ENCODE measurements at places on chromosomes 6 and 20.

DNA sequence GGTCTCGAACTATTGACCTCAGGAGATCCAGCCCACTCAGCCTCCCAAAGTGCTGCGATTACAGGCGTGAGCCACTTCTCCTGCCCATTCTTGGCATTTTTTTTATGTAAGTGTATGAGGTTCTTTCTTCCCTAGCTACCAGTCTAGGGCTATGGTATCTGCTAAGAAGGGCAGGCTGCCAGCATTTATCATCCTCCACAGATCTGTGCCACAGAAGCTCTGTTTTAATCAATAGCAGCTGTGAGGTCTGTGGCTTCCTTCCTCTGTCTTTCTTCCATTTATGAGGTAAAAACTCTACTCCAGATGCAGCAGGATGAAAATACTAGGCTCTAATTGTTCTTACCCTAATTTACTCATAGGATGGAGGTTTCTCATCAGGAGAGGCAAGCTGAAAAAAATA lies 1382.4 kb upstream of the ADGRB3 start:
- DNase-seq: no peak

DNA sequence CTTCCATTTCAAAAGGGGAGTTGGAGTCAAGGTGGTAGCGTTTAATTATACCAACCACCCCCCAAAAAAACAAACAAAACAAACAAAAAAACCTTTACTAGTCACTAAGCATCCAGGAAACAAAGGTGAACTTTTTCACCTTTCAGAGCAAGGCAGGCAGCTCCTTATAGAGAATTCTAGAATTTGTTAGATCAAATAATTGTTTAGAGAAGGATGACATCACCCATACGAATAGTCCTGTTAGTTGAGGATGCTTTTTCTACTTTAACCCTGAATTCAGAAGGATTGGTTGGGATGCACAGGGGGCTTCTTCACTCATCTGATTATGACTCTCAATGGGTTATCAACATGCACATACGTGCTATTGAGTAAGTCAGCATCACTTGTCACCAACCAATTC lies 44.3 kb downstream of the GNAS start:
- DNase-seq: no peak

- peak; percentile 77 for DNase-seq
These were observed 15.9 kb downstream of the NDUFAF5 start for GRCh38 chr20:13800728-13801134.

DNA sequence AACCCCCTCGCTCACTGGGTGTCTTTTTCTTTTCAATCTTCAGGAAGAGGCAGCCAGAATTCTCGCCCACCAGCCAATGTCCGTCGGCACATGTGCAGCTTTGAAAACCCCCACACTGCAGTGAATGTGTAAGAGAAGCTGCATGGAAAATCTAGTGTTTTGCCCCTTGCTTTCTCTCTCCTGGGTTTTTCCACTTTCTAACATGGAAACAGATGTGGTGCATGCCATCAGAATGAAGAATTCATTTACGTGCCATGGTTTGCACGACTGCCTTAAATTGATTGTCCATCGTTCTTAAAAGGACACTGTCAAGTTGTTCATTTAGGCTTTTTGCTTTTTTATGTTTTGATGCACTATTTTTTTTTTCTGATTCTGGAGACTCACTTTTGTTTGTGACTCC lies 117.1 kb upstream of the RAB32 start:
- no peak for DNase-seq

- peak; percentile 65 for DNase-seq
These were observed 6.1 kb downstream of the UBD start for GRCh38 chr6:29553268-29554057.

GRCh38 chr6:158322400-158322723 lies 10.1 kb downstream of the TULP4 start:
- DNase-seq: no peak

DNA sequence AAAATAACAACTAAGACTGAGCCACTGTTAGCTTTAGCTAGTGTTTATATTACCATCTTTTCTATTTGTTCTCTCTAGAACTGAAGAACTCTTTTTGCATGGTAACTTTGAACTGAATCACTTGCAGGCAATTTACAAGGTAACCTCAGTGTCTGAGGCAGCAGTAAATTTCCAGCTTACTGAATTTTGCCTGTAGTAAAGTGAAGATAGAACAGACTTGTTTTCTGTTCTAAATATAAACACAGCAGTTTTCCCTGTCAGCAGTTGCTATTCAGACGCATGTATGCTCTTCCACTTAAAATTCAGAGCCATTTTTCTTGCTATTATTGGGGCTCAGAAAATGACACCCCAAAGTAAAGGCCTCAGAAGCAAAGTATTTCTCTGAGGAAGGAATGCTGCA lies 974.0 kb upstream of the GJE1 start:
- no peak for DNase-seq

DNA sequence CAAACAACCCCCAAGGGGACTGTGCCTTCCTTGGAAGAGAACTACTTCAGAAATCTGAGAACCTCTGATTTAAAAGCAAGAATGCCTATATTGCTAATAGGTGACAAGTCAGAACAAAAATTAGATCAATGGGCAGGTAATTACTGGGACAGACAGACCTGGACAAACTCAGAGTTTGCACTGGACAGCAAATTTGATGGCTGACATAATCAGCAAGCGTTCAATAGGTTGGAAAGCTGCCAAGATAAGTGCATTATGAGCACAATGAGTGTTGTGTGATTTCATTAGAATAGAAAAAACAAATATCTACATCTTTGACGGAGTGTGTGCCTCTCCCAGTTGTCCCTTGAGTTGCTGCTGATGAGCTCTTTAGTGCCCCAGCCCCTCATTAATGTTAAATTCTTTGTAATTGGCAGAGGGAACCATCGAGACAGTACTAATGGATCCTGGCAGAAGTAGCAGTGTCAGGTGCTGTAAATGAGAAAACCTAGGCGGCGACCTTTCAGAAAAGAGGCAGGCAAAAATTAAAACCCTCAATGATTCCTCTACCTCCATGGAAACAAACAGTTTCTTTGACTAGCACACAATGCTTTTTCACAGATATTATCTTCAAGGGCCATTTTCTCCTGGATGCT lies 116.5 kb upstream of the COL21A1 start:
- peak; percentile 33 for DNase-seq

GRCh38 chr20:5212907-5213487 lies 86.2 kb downstream of the CDS2 start:
- DNase-seq: no peak

DNA sequence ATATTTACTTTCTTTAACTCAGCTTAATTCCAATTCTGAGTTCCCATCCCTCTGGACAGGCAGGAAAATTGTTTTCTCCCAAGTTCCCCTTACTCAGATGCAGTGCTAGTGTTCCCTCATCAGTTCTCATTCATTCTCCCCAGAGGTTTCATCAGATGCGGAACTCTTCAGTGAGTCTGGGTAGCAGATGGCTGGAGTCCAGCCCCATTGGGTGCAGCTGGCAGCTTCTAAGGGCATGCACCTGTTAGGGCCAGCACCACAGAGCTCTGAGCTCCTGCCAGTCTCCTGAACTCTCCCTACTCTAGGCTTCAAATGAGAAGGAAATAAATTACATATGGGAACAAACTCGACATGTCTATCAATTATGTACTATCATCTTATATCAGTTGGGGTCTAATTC lies 76.6 kb downstream of the SOD2 start:
- no peak for DNase-seq

- DNase-seq: no peak
These were observed 66.2 kb upstream of the CD83 start for GRCh38 chr6:14051355-14051754.

GRCh38 chr20:58352468-58352867 lies 36.6 kb upstream of the VAPB start:
- no peak for DNase-seq

GRCh38 chr20:32920530-32921298 lies 62.0 kb downstream of the EFCAB8 start:
- DNase-seq: no peak

DNA sequence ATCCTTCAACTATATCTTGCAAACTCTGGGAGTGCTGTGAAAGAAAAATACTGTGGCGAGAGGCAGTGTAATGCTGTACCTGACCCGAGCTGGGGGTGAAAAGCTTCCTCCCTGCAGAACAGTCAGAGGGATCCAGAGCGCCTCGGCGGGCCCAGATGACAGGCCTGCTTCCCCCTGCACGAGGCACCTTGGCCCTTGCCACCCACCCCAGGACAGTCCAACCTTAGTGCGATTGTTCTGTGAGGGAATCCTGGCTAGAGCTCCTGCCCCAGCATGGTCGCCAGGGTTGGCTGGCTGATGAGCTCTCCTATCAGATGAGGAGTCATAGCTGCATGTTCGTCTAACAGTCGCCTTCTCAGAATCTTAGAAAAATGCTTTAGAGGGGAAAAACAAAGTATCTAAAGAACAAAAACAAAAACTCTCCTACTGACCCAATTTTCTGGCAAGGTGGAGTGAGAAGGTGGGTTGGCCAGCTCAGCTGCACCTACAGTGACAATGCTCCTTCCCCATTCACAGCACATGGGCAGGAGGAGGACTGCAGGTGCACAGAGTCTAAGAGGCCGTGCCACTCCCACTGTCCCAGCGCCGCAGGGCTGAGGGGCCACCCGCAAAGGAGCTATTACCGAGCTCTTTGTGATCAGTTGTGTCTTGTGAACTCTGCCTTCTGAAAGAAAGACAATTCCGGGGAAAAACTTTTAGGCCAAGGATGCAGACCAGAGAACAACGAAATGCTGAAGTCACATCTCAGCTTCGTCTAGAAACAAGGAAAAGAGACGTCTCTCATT lies 28.6 kb upstream of the GPR6 start:
- DNase-seq: no peak

DNA sequence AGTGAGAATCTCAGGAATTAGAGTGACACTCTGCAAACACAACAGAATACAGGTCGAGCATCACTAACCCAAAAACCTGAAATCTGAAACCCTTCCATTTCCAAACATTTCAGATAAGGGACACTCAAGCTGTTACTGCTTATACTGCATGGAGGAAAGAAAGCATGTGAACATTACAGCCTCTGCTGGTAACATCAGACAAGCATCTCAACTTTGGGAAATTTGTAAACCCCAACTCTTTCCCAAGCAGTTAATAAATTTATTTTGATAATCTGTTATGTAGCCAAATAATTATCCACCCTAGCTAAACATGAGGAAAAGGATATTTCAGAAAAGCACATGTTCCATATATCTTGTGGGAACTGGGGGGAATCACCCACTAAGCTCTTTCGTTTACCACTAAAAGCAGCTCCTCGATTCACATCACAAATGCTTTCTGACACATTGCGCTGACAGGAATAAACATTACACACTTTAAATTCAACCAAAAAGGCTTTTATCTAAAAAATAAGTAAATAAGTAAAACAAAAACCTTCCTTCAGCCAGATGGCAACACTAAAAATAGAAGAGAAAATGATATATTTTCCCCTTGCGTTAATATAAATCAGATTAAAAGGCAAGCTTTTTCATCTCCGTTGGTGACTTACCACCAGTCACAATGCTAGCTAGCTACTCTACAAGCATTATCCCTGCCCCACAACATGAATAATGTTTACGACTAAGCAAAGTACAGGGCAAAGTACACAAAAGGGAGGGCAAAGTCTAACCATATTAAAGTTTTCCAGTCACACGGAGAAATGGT lies 120.8 kb downstream of the MAP7 start:
- no peak for DNase-seq

- no peak for DNase-seq
These were observed 10.0 kb upstream of the PACSIN1 start for GRCh38 chr6:34455831-34456230.

DNA sequence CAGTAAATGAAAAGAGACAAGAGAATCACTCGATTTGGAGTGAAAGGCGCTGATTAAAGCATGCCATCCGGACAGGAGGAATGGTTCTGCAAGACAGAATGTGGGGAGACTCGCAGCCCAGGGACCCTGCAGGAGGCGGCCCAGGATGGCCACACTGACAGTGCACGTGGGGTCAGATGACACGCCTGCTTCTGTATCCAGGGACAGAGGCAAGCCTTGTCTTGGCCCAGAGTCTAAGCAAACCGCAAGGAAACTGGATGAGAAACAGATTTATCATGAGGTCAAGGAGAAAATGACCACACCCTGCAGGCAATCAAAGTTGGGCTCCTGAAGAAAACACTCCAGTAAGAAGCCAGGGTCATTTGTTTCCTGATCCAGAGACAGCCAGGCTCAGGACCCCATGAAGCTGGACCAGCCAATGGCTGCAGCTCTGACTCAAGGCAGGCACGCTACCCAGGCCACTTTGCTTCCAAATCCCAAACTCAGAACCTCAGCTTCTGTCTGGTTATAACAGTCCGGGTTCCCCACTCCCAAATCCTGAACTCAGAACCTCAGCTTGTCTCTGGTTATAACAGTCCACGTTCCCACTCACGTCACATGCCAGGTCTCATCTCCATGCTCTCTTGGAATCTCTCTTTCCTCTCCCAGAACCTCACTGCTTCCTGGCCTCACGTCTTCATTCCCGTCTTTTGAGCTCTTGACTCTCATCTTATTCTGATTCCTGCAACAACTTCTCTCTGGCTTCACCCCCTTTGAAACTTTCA lies 144.9 kb upstream of the THBS2 start:
- no peak for DNase-seq

Measured in lung microvascular endothelial cell (primary cell).